ENCODE measurements at places on chromosomes 11 and 22. TPM values are rescaled to one million over a fixed set of nuclear protein-coding genes. Genes with fewer than 3 reads are reported as not detected.

DNA sequence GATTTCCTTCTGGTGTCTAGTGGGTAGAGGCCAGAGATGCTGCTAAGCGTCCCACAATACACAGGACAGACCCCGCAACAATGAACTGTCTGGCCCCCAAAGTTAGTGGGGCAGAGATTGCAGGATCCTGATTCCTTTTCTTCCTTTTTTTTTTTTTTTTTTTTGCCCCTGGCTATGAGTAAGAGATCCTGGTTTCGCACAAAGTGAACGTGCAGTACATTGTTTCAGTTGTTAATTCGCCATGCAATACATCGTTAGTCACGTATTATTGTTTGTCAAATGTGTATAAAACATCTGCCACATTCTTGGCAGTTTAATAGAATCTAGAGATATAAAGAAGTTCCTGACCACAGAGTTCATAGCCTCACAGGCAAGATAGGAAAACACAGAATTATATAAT lies 20.2 kb downstream of the ST3GAL4 start:
- DNase-seq: no peak

The PRG3 gene
- total RNA-seq: not detected

The HIC2 gene
- 5.7 TPM for total RNA-seq

The HIRA gene
- total RNA-seq: 46.0 TPM

The OR4D5 gene
- not detected for total RNA-seq

DNA sequence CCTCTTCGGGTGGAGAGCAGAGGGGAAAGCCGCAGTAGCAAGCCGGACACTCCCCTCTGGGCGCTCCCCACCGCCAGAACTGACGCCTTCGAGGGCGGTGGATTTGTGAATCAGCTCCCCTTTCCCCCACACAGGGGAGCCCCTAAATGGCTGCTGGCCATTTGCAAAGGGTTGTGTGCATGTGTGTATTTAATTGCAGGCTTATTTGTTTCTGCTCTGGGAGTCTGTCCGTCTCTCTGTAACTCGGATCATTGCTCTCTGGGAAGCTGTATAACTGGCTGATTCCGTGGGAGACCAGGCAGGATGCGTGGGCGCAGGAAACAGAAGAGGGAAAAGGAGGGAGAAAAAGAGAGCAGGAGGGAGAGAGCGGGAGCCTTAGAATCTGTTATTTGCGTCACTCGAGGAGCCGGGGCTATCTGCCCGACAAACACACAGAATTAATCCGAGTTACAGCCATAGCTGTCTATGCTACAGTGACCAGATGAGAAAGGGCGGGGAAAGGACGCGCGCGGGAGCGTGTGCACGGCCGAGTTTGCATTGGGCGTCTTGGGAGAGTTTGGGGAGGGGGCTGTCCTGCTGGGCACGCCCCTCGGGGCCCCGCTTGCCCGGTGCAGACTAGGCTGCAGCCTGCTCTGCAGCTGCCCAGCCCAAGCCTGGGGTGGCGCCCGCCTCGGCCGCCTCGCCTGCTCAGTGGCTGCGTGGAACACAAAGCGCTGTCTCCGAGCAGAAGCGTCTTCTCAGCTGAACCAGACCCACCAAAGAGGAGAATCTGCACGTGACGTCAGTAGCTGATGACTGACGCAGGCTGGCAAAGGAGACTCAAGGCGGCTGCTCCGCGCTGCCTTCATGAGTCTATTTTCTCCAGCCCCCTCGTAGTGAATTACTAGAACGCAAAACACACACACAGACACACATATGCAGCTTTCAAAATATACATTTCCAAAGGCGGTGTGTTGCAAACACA lies 105.3 kb upstream of the HSD17B12 start:
- no peak for DNase-seq

GRCh38 chr11:45368697-45369096 lies 82.6 kb upstream of the SYT13 start:
- DNase-seq: no peak

DNA sequence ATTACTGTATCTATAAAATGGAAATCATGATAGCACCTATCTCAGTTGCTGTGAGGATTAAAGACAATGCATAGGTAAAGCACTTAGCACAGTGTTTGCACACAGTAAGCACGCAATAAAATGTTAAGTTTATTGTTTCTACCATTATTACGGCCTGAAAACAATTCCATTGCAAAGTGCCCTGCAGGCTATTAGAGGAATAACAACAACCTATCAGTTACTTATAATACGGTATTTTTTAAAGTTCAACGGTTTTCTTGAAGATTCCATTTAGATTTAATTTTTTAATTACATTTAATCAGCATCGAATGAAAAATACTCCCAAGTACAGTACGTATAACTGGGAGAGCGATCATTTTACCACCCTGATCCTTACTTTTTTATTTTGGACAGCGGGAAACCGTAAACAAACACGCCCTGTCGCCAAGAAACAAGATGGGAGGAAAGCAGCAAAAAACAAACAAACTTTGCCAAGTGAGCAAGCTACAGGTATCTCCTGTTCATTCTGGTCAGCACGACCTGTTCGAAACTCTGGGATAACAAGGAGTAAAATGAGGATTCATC lies 893 bp downstream of the SLC36A4 start:
- DNase-seq: no peak

The NXPE1 gene
- total RNA-seq: not detected

The PKP3 gene
- total RNA-seq: not detected

DNA sequence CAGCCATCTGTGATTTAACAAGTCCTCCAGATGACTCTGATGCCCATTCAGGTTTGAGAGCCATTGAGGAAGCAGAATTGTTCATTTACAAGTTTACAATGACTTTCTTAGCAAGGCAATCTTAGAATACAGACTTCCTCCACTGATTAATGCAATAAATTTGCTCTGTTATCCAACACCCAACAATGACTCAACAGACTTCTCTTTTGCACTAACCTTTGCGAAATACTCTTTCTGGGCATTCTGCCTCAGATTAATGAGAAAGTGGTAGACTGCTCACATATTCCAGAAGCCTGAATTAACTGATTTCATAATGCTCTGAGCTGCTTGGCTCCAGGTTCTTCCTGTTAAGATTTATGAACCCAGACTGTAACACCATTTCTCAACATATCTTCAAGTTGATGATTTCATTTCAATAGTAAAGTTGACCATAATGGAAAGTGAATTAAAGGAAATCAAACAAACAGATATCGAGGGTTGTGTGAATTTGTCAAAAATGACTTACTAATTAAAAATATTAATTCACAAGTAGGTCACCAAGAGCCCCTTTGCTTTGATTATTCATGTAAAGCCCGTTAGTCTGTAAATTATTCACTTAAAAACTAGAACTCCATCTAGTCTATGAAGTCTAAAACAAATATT lies 70.5 kb upstream of the BLID start:
- DNase-seq: no peak

DNA sequence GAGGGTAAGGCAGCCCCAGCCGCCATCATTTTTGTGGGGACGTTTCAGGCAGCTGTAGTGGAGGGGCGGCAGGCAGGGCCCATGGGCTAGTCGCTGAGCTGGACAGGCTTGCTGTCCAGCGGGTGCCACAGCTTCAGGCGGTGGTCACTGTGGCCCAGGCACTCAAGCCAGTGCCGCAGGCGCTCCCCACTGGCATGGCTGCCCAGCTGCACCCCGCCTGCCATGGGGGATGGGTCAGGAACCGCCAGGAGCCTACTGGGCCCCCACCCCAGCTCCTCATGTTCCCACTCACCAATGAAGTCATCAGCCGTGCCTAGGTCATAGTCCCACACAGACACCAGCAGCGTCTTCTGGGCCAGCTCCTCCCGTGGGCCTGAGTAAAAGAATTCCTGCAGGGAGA lies 6.0 kb downstream of the NDUFV1 start:
- DNase-seq: no peak

DNA sequence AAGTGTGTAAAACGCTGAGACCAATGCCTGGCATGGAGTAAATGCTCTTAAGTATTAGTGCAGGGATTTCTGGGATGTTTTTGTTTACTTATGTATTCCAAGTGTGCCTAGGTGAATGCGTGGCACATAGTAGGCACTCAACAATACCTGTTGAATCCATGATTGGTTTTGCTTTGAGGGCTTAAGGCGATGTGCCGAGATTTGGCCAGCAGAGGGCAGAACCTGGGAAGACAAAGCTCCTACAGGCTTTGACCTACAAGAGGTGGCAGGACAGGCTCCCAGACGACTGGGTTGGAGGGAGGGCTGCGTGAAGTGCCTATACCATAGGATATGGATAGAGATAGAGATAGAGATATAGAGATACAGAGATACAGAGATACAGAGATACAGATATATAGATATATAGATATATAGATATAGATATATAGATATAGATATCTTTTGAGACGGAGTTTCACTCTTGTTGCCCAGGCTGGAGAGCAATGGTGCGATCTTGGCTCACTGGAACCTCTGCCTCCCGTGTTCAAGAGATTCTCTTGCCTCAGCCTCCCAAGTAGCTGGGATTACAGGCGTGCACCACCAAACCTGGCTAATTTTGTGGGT lies 13.9 kb downstream of the KCNE3 start:
- peak; percentile 23 for DNase-seq

GRCh38 chr11:67344264-67344663 lies 9.1 kb downstream of the POLD4 start:
- DNase-seq: no peak

DNA sequence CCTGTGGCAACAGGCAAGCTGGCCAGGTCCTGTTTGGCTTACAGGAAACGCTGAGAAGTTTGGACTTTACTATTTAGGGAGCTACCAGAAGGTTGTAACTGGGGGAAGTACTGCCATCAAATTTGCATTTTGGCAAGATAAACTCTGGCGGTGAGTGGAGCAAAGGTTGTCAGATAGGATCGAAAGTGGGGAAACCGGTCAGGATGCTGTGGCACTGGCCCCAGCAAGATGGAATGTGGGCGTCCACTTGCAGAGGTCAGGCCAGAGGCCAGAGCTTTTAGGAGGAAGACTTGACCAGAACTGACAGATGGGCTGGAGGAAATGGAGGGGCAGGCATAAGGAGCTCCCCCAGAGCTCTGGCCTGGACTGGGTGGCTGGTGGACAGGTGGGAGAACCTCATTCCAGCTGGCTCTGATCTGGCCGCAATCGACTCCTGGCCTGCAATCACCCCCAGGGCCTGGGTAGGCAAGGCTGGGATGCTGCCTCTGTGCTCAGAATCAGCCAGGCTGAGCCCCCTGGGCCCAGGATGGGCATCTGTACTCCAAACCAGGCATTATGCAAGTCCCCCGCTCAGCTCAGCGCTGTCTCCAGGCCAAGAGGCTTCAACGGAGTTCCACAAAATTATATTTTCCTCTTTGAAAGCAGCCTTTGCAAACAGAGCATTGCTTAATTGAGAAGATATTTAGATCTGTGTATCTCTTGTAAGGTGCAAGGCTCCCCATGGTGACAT lies 178.3 kb upstream of the NECTIN1 start:
- no peak for DNase-seq

The SLC6A5 gene
- total RNA-seq: not detected

GRCh38 chr22:30198152-30198825 lies 48.3 kb downstream of the LIF start:
- DNase-seq: no peak

The HTR3B gene
- total RNA-seq: not detected

The GVQW3 gene
- 4.7 TPM for total RNA-seq

- no peak for DNase-seq
Measured at GRCh38 chr11:123209591-123209990, 14.5 kb upstream of the CLMP start.

GRCh38 chr11:81578571-81578970 lies 1155.1 kb downstream of the FAM181B start:
- no peak for DNase-seq

The OR4C11 gene
- not detected for total RNA-seq

GRCh38 chr11:75665126-75665525 lies 3.7 kb downstream of the MAP6 start:
- no peak for DNase-seq

The OR8G5 gene
- not detected for total RNA-seq

DNA sequence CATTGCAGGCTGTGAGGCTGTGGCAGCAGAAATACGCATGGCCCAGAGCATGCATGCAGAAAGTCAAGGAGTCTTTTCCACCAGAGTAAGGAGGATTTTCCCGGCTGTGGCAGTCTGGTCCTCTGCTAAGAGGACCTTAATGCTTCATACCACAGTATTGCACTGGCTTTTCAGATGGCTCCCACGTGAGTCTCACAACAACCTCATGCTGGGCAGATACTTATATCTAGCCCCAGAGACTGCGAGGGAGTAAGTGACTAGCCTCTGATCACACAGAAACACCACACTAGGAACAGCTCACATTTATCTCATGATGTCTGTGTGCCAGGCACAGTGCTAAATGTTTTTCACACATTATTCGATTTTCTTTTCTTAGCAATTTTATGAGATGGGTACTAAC lies 8.0 kb downstream of the CRY2 start:
- DNase-seq: no peak

The PATE4 gene
- not detected for total RNA-seq

DNA sequence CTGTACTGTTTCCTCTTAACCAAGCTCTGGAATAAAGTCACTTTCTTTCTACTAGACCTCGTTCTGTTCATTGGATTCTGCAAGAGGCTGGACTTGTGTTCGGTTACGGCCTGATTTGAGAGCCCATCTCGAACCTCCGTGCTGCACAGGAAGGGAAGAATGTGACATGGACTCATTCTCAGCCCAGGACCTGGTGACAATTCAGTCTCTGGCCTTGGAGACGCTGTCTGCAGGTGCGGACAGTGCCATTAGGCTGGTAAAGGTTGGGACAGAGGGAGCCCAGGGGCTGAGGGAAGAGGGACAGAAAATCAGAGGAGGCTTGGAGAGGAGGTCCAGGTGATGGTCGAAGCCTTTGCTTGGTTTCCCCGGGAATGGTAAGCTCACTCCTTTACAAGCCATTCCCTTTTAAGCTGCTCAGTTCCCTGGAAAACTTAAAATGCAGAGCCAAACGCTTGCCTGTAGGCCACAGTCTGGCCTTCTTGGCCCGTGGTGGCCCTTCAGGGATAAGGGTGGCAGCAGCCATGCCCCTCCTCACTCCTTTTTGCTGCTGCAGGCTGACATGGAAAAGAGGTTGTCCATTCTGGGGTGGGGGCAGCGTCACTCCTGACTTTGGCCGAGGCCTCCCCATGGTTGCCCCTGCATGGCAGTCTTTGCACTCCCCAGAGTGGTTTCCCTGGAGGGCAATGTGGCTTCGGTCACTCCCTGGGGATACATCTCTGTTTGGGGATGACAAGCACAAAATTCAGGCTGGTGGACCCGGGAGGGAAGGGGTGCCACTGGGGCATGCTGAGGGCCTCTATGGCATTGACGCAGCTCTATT lies 52.3 kb downstream of the SHISAL1 start:
- DNase-seq: no peak

- peak; percentile 62 for DNase-seq
Measured at GRCh38 chr22:41976070-41976901, 7.0 kb downstream of the SEPTIN3 start.

- no peak for DNase-seq
Measured at GRCh38 chr22:37095113-37095512, 14.4 kb downstream of the TMPRSS6 start.

- no peak for DNase-seq
Measured at GRCh38 chr22:44701187-44701790, 715 bp upstream of the PRR5 start.

- peak; percentile 83 for DNase-seq
Measured at GRCh38 chr11:14891143-14892035, 642 bp downstream of the CYP2R1 start.
